ENCODE measurements at places on chromosomes 6 and 20. TPM values are rescaled to one million over a fixed set of nuclear protein-coding genes. Genes with fewer than 3 reads are reported as not detected.

The VNN1 gene
- total RNA-seq: 0.62 TPM

GRCh38 chr20:32918296-32918695 is 59.6 kb downstream of the EFCAB8 start:
- H3K27me3 ChIP-seq: peaks cover 28% of the 10 kb centered on the region
- no peak overlapping the region for H3K27ac ChIP-seq
- no peaks in the 10 kb centered on the region for H3K36me3 ChIP-seq
- no peaks in the 10 kb centered on the region for H3K4me1 ChIP-seq
- DNase-seq: no peak

- peaks cover 100% of the 10 kb centered on the region for H3K4me1 ChIP-seq
- no peaks in the 10 kb centered on the region for H3K36me3 ChIP-seq
- no peaks in the 10 kb centered on the region for H3K27me3 ChIP-seq
- DNase-seq: no peak
These were observed 31.0 kb upstream of the VEGFA start for GRCh38 chr6:43738877-43739641.

GRCh38 chr6:159427771-159428170 is 258.6 kb downstream of the FNDC1 start:
- H3K27ac ChIP-seq: no peak overlapping the region
- no peaks in the 10 kb centered on the region for H3K36me3 ChIP-seq
- no peaks in the 10 kb centered on the region for H3K4me1 ChIP-seq

The EYS gene
- total RNA-seq: not detected

GRCh38 chr6:152170702-152171667 is 363.5 kb downstream of the ESR1 start:
- peak overlapping the region; percentile 86 for H3K27ac ChIP-seq
- H3K36me3 ChIP-seq: no peaks in the 10 kb centered on the region
- peak; percentile 94 for DNase-seq
- no peaks in the 10 kb centered on the region for H3K27me3 ChIP-seq
- H3K4me3 ChIP-seq: peak overlapping the region; percentile 46

The HTR1E gene
- not detected for total RNA-seq

The ZDHHC14 gene
- total RNA-seq: 2.4 TPM

DNA sequence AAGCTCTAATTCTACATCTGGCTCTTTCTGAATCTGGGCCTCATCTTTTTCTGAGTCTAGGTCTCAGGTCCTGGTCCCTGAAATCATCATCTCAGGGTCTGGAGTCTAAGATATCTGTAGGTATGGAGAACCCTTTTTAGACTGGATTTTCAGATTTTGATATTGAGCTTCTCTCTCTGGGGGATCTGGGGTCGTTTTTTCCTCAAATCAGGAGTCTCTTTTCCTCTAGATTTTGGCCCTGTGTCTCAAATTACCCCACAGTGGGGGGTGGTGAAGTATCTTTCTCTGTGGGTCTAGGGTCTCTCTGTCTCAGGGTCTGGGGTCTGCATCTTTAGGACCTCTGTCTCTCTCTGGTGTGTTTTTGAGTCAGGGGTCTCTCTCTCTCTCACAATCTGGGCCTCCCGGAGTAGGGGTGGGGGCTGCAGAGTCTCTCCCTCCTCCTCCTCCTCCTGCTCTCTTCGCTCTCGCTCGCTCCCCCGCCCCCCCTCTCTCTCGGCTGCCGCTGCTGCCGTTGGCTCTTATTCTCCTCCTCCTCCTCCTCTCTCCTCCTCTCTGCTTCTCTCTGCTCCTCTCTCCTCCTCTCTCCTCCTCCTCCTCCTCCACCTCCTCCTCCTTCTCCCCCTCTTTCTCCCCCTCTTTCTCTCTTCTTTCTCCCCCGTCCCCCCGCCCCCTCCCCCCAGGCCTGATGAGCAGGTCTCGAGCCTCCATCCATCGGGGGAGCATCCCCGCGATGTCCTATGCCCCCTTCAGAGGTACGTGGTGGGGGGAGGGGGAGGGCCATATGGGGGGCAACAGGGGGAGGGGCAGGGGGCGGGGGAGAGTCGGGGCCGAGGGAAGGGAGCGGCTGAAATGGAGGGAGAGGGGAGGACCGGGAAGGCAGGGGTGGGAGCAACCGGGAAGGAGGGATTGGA is at the start of gene SYNGAP1:
TSS of gene SYNGAP1 (plus strand) at position 486 of the 911 bp plus-strand sequence. CDS start at position 686, 200 bp downstream.
- peaks cover 49% of the 10 kb centered on the region for H3K4me1 ChIP-seq
- H3K27me3 ChIP-seq: peaks cover 35% of the 10 kb centered on the region
- H3K27ac ChIP-seq: no peak within 1 kb of the TSS
- H3K4me3 ChIP-seq: no peak within 1 kb of the TSS
- peaks cover 10% of the 10 kb centered on the region for H3K36me3 ChIP-seq

GRCh38 chr6:109498936-109499335 is 15.9 kb upstream of the ZBTB24 start:
- no peak overlapping the region for H3K27ac ChIP-seq
- DNase-seq: no peak
- H3K4me1 ChIP-seq: peaks cover 13% of the 10 kb centered on the region
- H3K4me3 ChIP-seq: no peak overlapping the region
- H3K27me3 ChIP-seq: no peaks in the 10 kb centered on the region

DNA sequence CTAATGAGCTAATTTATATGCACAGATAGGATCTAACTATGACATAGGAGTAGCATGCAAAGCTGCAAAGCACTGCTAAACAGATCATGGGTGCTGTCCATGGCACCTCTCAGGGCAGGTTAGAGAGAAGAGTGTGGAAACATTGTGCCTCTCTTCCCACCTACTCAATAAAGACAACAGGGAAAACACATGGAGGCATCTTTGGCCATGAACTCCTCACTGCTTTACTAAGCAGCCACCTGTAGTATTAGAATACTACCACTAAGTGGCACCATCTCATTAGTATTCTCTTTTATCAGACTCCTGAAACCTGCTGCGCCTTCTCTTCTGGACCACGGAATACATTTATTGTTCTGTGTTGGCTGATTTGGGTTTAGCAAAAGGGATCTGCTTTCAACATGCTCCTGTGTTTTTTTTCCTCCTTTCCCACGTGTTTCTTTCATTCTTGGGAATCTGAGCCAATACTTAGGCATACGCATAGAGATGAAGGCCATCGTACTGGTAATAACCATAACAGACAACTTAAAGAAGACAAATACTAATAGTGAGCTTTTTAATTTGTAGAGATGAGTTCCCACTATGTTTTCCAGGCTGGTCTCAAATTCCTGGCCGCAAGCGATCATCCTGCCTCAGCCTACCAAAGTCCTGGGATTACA is 9.4 kb upstream of the HDDC2 start:
- H3K36me3 ChIP-seq: no peaks in the 10 kb centered on the region
- no peak overlapping the region for H3K27ac ChIP-seq
- H3K27me3 ChIP-seq: no peaks in the 10 kb centered on the region
- peak; percentile 68 for DNase-seq
- H3K4me3 ChIP-seq: no peak overlapping the region

The IPCEF1 gene
- not detected for total RNA-seq

- no peak for DNase-seq
- H3K27me3 ChIP-seq: peaks cover 4% of the 10 kb centered on the region
- H3K27ac ChIP-seq: no peak within 1 kb of the TSS
- no peak within 1 kb of the TSS for H3K4me3 ChIP-seq
These were observed at the start of gene OXT for GRCh38 chr20:3071610-3072529. OXT (plus strand) TSS chr20:3071620; CDS start chr20:3071656, 36 bp downstream.

The SPO11 gene
- not detected for total RNA-seq

GRCh38 chr20:53163486-53163885 is 191.3 kb downstream of the TSHZ2 start:
- no peak overlapping the region for H3K27ac ChIP-seq
- DNase-seq: no peak
- no peaks in the 10 kb centered on the region for H3K27me3 ChIP-seq
- H3K4me1 ChIP-seq: no peaks in the 10 kb centered on the region

DNA sequence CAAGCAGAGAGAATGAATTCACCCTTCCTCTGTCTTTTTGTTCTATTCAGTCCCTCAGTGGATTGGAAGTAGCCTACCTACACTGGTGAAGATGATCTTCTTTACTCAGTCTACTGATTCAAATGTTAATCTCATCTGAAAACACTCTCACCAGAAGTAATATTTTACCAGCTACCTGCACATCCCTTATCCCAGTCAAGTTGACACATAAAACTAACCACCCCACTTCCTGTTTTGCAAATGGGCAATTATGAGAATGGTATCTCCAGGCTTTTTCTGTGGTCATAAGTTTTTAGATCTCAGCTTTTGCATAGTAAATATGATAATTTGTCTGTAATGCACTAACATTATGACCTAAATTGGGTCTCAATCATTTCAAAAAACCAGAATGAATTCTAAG is 228.8 kb upstream of the ECI2 start:
- H3K4me3 ChIP-seq: no peak overlapping the region
- no peaks in the 10 kb centered on the region for H3K36me3 ChIP-seq

GRCh38 chr6:149347067-149347466 is 29.6 kb downstream of the TAB2 start:
- DNase-seq: no peak
- no peak overlapping the region for H3K4me3 ChIP-seq
- no peak overlapping the region for H3K27ac ChIP-seq
- no peaks in the 10 kb centered on the region for H3K36me3 ChIP-seq
- H3K4me1 ChIP-seq: no peaks in the 10 kb centered on the region

The SMLR1 gene
- 104 TPM for total RNA-seq

GRCh38 chr20:12535316-12535715 is 473.5 kb upstream of the SPTLC3 start:
- H3K4me3 ChIP-seq: no peak overlapping the region
- H3K27me3 ChIP-seq: no peaks in the 10 kb centered on the region
- no peak for DNase-seq
- H3K27ac ChIP-seq: no peak overlapping the region

The TPD52L2 gene
- 156 TPM for total RNA-seq

The TSHZ2 gene
- total RNA-seq: not detected

DNA sequence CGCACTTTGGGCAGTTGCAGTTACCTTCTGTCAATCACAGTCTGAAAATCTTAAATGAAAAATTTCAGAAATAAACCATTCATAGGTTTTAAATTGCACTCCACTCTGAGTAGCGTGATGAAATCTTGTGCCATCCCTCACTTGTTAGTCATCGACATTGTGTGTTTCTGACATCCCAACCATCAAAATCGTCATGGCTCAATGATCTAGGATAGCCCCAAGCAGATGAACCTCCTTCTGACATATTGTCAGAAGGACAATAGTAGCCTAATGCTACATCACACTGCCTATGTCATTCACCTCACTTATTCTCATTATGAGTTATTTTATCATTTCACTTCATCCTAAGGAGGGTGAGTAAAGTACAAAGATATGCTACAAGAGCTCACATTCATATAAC is 284.8 kb downstream of the PTPRK start:
- H3K4me3 ChIP-seq: no peak overlapping the region
- peaks cover 10% of the 10 kb centered on the region for H3K4me1 ChIP-seq
- H3K27ac ChIP-seq: no peak overlapping the region
- H3K27me3 ChIP-seq: no peaks in the 10 kb centered on the region
- H3K36me3 ChIP-seq: peaks cover 24% of the 10 kb centered on the region

- no peak overlapping the region for H3K4me3 ChIP-seq
- H3K36me3 ChIP-seq: no peaks in the 10 kb centered on the region
- DNase-seq: no peak
- peaks cover 62% of the 10 kb centered on the region for H3K27me3 ChIP-seq
These were observed 6.6 kb upstream of the CPXM1 start for GRCh38 chr20:2807019-2807418.

DNA sequence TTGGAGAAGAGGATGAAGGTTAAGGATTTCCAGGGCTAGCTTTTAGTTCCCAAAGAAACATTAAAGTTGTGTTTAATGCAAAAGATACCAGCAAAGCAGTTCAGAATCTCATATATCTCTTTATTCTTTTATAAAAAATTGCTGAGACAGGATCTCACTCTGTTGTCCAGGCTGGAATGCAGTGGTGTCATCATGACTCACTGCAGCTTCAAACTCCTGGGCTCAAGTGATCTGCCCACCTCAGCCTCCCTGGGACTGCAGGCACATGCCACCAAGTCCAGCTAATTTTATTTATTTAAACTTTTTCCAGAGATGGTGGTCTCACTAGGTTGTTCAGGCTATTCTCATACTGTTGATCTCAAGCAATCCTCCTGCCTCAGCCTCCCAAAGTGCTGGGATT is 41.1 kb upstream of the CAP2 start:
- DNase-seq: peak; percentile 30
- no peak overlapping the region for H3K27ac ChIP-seq
- H3K4me1 ChIP-seq: peaks cover 68% of the 10 kb centered on the region
- H3K4me3 ChIP-seq: no peak overlapping the region

- peak; percentile 64 for DNase-seq
- no peaks in the 10 kb centered on the region for H3K36me3 ChIP-seq
- H3K27me3 ChIP-seq: no peaks in the 10 kb centered on the region
- peak overlapping the region; percentile 15 for H3K27ac ChIP-seq
- no peak overlapping the region for H3K4me3 ChIP-seq
- H3K4me1 ChIP-seq: peaks cover 25% of the 10 kb centered on the region
These were observed 110.6 kb upstream of the NHSL1 start for GRCh38 chr6:138609801-138610430.

DNA sequence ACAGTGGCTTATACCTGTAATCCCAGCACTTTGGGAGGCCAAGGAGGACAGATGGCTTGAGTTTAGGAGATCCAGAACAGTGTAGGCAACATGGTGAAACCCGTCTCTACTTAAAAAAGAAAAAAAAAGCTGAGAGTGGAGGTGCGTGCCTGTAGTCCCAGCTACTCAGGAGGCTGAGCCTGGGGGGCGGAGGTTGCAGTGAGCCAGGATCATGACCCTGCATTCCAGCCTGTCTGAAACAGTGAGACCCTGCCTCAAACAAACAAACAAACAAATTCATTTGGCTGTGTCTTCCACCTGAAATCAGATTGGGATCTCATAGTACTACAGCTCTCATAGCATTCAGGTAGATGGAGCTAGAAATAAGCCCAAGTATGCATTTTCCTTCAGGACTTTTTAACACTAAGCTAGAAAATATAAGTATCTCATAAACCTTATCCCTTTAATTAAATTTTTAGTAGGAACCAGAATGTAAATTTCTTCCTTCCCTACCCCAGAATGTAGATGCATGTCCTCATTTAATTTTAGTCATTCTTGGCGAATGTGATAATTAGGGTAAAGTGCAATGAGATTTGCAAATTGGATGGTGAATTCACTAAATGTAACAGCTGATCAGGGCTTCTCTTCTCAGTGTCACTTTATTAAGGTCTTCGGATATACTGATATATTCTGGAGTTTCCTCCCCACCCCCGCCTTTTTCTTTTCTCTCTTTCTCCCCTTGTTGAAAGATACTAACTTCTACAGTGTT is 190.4 kb downstream of the CDKAL1 start:
- H3K27ac ChIP-seq: no peak overlapping the region
- no peaks in the 10 kb centered on the region for H3K27me3 ChIP-seq
- DNase-seq: no peak
- no peak overlapping the region for H3K4me3 ChIP-seq

DNA sequence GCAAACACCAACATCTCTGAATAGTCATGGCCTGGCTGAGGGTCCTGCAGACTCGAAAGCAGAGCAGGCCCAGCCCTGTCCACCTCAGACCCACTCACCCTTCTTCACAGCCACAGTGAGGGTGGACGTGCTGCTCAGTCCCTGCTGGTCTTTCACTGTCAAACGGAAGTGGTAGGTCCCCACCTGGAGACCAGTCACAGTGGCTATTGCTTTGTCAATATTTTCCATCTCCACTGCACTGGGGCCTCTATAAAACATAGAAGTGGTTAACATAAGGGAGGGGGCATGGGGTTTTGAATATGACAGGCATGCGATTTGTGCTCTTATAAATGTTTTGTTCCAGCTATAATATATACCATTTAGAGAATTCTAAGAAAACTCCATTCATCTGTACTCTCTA is 73.9 kb downstream of the ALDH5A1 start:
- DNase-seq: no peak
- H3K4me3 ChIP-seq: no peak overlapping the region

GRCh38 chr20:44426879-44427790 is 48.5 kb upstream of the TTPAL start:
- H3K36me3 ChIP-seq: peaks cover 76% of the 10 kb centered on the region
- no peak overlapping the region for H3K4me3 ChIP-seq
- peaks cover 80% of the 10 kb centered on the region for H3K4me1 ChIP-seq
- peak overlapping the region; percentile 60 for H3K27ac ChIP-seq
- no peak for DNase-seq

Data from HepG2 (cell line).